ENCODE measurements at places on chromosomes 4 and X.

DNA sequence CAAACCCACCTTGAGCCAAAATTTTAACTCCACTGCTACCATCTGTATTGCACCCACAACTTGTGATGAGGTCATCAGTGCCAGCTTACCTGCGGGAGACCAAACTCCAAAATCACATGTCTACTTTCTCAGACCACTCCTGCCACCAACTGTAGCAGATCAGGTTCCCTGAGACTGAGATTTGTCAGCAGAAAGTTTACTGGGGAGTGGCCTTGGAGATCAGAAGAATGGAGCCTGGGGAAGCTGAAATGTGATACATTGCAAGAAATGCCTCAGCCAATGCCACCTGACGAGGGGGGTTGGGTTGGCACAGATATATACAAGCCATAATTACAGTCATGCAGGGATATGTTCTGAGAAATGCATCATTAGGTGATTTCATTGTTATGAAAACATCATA, 19.1 kb downstream of the HAUS3 start:
- no peak for DNase-seq

DNA sequence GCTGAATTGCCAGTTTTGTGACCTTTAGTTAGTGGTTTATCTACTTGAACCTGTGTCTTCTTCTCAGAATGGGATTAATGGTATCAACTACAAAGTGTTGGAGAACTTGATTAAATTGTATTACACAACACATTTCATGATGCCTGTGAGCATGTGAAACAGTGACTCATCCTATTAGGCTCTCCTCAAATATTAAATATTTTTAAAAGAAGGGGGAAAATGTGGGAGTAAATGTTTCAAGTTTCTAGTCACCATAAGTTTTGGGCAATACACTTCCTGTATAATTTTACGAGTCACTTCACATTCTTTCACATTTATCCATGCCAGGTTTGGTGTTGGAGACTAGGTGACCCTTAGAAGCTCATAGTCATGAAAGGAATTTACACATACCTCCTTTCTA, 147.0 kb downstream of the HS3ST1 start:
- no peak for DNase-seq

DNA sequence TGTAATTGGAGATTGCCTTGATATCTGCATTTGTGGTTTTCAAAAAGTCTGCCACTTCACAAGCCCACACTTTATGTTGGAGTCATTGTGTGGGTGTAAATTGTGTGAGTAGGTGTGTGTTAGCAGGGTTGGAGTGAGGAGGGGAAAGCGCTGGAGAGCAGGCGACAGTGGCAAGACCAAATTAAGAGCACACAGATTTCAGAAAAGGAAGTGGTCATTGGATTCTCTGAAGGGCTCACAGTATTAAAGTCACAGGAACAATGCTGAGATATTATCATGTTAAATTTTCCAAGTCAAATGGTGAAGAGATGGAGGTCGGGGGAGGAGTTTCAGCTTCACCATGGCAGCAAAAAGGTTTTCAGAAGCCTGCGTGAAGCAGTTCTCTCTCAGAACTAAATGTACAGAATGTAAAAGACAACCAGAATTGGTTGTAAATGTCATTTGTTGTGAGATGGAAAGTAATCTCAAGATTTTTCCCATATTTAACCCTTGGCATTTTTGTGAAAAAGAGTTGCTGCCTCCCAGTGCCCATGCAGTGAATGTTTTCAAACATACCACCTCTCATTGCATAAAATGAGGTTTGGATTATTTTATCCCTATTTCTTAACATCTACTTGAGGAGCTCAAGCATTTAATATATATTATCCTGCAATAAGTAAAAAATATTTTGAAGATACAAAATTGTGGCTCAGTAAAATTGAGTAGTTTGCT, 265.9 kb downstream of the ZNF674 start:
- DNase-seq, result no peak

- DNase-seq, result no peak
Observed at GRCh38 chr4:6548201-6548881, 26.6 kb upstream of the MAN2B2 start.

GRCh38 chr4:84582988-84583875, at the start of gene CDS1:
TSS of gene CDS1 (plus strand) at chr4:84583127. CDS start at chr4:84583402, 275 bp downstream.
- DNase-seq, result peak; percentile 4

GRCh38 chrX:109830157-109830703, 97.2 kb upstream of the ACSL4 start:
- no peak for DNase-seq

- DNase-seq, result no peak
Observed at GRCh38 chr4:177879851-177880250, 437.6 kb upstream of the AGA start.

GRCh38 chrX:3450881-3451570, 104.6 kb upstream of the MXRA5 start:
- no peak for DNase-seq

DNA sequence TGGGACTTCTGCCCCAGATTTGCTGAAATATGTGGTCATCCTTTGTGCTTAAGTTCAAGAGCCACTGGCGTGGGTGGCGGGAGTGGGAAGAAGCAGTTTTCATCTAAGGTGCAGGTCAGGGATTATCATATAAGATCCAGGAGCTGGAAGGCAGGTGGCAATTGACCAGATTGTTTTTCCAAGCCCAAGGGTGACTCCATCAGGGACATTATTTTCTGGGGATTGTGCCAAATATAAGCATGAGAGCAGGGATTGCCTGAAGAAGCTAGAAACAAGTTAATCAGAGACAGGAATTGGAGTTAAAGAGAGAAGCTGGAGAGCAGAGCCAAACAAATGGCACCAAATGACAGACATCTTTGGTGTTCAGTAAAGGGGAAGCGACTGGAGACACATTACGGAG, 19.4 kb upstream of the SEL1L3 start:
- DNase-seq, result no peak
